ENCODE measurements at places on chromosomes 1 and 21.

DNA sequence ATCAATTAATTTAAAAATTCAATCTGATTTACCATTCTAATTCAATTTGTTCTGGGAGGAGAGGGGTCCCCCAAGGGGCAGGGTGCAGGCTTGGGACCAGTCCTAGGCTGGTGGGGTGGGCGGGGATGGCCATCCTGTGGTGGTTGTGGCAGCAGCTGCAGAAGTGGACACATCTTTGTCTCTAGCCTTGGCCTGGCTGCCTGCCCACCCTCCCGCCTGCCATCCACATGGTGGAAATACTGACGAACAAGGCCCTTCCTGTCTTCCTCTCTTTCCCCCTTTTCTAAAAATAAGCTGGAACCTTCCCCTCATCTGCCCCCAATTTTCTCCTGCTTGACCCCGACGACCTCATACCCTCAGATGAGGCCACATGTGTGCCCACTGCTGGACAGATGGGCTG is 130.9 kb downstream of the FOXD2 start:
- DNase-seq = no peak

DNA sequence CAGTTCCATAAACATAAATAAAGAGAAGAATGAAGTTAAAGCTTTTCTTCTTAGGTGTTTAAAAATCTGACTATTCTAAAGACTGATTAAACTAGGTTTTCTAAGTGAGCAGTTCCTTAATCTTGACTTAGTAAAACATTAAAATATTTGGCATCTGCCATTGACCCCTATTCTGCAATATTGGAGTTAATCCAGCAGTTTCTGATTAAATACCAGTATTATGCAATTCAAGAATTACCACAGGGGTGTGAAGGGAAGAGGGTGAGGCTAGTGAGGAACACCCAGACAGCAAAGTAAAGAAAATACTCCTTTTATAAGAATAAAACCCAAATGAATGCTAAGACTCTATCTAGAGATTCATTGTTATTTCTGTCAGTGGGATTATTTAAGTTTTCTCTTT is 40.9 kb downstream of the CLIC4 start:
- no peak for DNase-seq

GRCh38 chr1:38127428-38127827 is 80.8 kb upstream of the POU3F1 start:
- DNase-seq = no peak

DNA sequence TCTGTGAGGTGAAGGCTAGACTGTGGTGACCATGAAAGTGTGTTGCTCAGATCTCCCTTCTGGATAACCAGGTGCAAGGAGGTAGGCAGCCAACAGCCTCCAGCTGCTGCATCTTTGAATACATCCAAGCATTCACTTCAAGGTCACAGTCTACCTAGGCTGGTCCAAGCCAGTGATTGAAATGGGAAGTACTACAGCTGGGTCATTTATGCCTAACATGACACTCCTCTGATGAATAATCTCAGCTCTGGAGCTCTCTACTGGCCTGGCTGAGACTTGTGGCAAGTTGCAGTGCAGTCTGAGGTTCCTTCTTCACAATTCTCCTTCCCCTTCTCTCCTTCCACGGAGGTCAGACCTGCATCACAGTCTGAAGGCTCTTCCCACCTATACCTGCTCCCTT is 35.0 kb upstream of the ARHGAP29 start:
- DNase-seq = no peak

GRCh38 chr1:27994060-27994459 is 34.3 kb downstream of the XKR8 start:
- DNase-seq = no peak

DNA sequence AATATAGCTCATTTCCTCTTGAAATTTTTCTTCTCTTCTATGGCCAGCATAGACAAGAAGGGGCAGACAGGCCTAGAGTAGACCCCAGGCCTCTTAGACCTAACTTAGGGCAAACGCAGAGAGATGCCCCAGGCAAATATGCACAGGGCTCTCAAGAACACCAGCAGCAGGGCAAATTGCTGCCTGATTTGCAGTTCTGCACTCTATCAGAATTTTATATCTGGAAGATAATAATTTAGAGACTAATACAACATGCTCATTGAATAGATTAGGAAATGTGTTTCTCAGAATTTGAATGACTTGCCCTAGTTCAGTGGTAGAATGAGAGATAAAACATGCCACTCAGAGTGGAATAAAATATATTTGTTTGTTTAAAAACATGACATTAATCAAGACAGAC is 200.4 kb upstream of the ADGRL2 start:
- no peak for DNase-seq

DNA sequence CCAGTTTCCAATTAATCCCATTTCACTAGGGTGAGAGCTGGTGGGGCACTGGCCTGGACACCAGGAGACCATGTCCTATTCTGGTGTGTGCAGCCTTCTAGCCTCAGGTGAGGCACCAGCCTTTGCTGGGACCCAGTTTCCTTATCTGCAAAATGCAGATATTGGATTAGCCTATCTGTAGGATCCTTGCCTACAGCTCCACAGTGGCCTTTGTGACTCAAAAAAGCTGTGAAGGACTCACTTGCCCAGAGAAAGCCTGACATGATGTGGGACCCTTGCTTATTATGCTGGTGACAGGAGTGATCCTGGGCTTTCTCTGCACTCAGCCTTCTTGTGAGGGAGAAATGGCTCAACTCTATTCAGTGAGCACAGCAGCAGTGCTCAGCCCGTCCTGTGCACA is 32.3 kb downstream of the TENT5C start:
- DNase-seq = no peak

DNA sequence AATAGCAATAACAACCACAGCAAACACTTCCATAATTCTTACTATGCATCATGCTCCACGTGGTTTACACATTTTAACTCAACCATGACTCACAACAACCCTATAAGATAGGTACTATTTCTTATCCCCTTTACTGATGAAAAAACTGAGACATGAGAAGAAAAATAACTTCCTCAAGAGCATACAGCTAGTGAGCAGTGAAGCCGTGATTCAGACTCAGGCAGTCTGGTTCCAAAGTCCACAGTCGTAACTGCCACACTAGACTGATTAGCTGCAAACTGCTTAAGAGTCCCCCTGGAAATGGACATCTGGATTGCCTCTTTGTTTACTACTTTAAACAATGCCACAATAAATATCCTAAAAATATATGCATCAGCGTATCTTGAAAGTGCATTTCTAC is 55.7 kb downstream of the PLD5 start:
- DNase-seq = no peak

DNA sequence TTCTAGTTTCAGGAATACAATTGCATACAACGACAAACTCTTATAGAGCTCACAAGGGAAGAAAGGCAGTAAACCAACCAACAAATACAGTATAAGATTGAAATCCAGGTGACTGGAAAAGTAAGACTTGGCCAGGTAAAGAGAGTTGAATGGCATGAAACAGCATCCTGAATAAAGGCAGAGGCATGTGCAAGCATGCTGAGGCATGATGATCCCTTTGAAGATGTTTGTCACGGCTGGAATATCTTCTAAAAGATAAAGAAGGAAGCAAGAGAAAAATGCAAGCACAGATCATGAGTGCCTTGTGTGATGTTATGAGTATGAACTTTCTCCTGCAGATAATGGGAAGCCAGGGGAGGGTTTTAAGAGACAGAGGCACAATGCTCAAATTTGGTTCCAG is 83.3 kb upstream of the SPATA6 start:
- DNase-seq = no peak

DNA sequence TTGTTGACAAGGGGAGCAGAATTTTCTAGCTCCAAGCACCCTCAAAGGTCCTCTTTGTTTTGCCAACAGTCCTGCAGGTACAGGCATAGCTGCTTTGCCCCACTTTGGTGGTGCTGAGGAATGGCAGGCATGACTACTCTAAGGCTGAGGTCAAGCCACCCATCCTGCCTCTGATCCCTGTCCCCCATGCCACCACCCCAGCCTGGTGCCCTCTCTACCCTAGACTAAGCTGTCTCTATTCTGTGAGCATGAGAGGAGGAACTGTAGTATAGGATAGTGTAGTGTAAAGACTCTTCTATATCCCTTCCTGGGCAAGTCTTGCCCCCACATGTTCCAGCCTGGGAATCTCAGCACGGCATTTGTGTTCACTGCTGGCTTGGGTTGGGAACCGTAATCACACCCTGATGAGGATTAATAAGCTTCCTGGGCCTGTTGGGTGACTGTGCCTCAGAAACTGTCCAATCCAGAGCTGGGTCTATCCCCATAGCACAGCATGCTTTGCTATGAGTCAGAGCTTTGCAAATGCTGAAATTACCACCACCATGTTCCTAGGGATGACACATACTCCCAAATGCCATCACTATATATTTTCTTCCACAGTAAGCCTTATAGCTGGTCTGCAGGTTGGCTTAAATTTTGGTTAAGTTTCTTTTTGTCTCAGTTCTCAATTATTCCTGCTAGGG is 105.7 kb upstream of the PPP2R5A start:
- no peak for DNase-seq

GRCh38 chr1:59427784-59428183 is 130.9 kb downstream of the FGGY start:
- no peak for DNase-seq

DNA sequence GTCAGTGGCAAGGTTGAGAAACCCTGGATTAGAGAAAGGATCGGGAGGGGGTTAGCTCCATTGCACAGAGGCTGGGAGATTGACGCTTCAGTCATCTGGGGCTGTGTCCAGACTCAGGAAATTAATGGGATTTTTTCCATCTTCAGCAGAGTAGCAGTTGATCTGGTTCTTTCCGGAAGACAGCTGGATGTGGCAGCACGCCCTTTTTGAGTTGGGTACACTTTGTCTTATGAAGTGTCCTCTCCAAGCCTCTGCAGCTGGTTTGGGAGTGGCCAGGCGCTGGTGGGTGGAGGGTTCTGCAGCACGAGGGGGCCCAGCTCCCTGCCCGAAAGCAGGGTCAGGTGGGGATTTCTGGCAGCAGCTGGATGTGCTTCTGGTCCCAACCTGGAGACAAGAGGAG is 95.1 kb downstream of the TAS1R2 start:
- no peak for DNase-seq

DNA sequence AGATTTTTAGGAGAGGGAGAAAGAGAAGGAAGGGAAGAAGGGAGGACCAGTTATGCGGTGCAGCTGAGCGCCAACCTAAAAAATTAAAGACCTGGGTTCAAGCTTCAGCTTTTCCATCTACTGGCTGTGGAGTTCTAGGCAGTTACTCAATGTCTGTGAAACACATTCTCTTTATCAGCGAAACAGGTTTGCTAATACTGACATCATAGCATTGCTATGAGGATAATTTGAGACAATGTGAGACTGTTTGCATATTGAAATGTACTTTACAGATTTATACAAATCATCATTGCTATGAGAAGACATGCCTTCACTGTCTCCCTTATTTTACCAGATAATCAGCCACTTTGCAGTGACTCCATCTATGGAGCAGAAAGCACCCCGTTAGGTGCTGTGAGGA is 222.9 kb upstream of the SGIP1 start:
- no peak for DNase-seq
